ENCODE measurements at places on chromosomes 13 and 19.

DNA sequence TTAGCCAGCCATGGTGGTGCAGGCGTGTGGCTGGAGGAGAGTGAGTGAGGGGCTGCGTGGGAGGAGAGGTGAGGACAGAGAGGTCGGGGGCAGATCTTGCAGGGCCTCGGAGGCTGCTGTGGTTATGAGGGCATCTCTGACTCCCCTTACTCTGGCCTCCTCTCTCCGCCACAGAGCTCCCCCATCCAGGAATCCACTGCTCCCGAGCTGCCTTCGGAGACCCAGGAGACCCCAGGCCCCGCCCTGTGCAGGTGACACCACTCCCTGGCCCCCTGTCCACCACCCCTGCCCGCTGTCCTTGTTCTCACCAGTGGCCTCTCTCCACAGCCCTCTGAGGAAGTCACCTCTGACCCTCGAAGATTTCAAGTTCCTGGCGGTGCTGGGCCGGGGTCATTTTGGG lies 7.8 kb downstream of the PTGER1 start:
- DNase-seq = no peak

DNA sequence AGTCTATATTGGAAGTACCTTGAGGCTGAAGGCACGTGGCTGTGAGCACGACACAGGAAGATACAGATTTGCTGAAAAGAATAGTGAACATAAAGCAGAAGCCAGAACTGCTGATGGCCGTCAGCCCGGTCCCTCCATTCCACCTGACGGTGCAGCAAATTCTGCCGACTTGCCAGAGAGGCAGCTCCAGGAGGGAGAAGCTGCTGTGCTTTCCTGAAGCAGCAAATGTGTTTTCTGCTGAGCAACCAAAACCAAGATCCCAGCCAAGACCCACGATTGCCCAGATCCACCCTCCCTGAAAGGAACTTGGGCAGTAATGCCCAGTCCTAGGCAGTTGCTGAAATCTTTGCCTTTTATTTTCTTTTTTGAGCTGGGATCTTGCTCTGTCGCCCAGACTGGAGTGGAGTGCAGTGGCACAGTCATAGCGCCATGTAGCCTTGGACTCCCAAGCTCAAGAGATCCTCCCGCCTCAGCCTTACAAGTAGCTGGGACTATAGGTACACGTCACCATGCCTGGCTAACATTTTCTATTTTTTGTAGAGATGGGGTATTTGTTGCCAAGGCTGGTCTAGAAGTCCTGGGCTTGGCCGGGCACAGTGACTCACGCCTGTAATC lies 7.0 kb upstream of the RCN3 start:
- no peak for DNase-seq

DNA sequence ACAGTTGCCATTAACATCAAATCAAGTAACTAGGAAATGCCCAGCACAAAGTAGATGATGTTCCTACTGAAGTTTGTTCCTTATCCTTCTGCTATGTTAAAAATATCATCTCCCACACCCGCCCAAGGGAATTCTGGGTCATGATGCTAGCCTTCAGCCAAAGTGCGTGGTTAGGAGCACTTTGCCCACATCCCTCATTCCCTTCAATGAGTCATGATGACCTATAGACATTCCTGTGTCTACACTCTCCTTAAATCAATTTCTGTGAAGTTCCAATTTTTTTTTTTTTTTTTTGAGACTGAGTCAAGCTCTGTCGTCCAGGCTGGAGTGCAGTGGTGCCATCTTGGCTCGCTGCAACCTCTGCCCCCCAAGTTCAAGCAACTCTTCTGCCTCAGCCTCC lies 17.0 kb downstream of the RXFP2 start:
- DNase-seq = no peak

DNA sequence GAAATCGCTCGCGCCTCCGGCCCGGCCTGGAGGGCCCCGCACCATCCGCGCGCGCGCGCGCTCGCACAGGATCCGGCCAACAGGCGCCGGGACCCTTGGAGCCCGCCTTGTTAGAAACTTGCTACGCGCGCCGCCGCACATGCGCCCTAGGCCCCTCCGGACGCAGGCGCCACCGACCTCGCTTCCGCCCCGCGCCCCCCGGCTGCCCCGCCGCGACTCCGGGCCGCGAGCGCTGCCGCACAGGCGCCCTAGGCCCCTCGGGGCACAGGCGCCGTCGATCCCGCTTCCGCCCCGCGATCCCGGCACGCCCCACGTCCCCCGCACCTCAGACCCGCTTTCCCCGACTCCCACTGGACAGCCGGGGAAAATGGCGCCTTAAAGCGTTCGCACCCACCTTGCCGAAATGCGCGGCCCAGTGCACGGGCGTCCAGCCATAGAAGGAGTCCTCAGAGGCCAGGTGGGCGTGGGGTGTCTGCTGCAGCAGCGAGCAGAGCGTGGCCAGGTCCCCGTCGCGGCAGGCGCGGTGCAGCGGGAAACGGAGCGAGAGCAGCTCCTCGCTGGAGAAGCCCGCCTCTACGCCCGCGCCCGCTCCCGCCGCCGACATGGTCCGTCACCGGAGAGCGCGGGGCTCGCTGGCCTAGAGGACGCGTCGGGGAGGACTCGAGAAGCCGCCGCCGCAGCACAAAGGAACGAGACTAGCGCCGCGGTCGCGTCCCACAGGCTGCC lies 375 bp downstream of the ANKRD10 start:
- peak; percentile 83 for DNase-seq

DNA sequence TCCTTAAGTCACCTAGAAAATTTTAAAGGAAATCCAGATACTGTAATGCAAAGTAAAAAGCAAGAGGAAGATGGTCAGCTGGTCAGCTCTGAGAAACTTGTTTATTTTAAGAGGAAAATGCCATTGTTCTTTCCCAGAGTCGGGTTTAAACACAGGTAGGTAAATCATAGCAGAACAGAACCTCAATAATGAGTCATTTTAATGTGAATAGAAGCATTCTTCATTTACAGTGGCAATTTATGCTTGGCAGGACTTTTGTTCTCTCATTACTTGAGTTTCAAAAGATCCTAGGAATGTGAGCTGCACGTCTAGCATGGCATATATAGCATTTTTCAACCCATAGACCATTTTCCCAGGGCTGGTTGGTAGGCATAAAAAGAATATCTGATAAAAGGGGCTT lies 132.3 kb downstream of the LIG4 start:
- no peak for DNase-seq

GRCh38 chr19:17235971-17236777 lies 9.5 kb downstream of the NR2F6 start:
- DNase-seq = peak; percentile 73

DNA sequence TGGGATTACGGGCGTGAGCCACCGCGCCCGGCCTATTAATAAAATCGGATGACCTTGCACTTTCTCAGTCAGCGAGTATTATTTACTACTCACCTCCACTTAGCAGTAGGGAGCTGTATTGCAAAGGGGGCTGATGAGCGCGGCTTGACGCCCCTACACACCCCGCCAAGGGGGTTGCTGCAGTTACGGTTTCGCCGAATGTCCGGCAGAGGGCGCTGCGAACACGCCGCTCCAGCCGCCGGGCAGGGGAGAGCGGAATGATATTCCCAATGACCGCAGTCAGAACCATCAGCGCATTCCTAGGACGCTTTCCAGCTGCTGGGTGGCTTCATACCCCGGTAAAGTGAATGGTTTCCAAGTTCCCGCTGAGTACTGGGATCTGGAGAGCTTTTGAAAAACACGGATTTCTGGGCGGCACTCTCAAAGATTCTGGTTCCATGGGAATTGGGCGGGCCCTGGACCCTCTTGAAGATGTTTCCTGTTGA lies 30.0 kb upstream of the TPT1 start:
- peak; percentile 66 for DNase-seq

- DNase-seq = no peak
These were observed 4.6 kb upstream of the RFXAP start for GRCh38 chr13:36814465-36814864.

DNA sequence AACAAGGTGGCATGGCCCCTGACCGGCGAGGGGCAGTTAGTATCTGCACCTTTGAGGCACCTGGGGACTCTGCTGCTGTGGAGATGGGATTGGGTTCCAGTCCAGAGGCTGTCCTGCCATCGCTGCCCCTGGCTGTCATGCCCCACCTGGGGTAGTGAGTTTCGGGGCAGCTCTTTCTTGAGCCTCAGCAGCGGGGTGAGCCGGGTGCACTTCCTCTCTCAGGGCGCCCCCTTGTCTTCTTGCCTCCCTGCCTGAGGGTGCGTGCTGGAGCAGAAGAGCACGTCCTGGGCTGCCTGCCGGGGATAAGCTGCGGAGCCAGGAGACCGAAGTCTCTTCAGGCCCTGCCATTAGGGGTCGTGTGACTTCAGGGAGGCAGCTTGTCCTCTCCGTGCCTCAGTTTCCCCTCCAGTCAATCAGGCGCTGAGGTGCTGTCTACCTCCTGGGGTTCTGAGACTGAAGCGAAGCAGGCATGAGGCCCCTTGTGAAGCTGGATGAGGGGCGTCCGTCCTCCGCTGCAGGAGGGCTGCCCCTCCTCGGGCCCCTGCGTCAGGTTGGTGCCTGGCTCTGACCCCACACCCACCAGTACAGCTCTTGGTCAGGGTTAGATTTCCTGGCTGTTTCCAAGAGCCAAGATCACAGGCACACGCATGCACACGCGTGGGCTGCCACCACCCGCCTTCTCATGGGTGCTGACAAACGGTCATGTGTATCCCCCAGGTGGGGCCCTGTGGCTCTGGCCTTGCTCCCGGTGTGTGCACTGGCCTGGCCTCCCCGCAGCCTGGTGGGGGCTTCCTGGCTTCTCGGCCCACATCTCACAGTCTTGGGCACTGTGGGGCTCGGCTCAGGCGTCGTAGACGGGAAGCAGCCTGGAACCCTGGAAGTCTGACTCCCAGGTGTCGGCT lies 8.3 kb downstream of the GNA11 start:
- DNase-seq = no peak

GRCh38 chr19:588093-588740 lies 1.5 kb upstream of the HCN2 start:
- DNase-seq = peak; percentile 93

DNA sequence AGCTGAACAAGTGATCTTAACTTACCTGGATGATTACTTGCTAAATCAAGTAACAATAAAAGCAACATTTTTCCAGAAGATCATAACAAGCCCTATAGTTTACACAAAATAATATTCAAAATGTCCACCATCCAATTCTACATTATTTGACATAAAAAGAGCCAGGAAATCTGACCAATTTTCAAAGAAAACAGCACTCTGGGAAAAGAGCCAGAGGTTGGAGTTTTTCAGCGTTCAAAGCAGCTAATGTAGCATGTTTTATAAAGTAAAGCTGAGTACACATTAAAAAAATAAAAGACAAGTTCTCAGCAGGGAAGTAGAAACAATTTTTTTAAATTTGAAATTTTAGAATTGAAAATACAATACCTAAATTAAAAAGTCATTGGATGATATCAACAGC lies 62.6 kb downstream of the UFM1 start:
- no peak for DNase-seq

- DNase-seq = peak; percentile 18
These were observed 704 bp downstream of the ZNF814 start for GRCh38 chr19:57888107-57888559.

DNA sequence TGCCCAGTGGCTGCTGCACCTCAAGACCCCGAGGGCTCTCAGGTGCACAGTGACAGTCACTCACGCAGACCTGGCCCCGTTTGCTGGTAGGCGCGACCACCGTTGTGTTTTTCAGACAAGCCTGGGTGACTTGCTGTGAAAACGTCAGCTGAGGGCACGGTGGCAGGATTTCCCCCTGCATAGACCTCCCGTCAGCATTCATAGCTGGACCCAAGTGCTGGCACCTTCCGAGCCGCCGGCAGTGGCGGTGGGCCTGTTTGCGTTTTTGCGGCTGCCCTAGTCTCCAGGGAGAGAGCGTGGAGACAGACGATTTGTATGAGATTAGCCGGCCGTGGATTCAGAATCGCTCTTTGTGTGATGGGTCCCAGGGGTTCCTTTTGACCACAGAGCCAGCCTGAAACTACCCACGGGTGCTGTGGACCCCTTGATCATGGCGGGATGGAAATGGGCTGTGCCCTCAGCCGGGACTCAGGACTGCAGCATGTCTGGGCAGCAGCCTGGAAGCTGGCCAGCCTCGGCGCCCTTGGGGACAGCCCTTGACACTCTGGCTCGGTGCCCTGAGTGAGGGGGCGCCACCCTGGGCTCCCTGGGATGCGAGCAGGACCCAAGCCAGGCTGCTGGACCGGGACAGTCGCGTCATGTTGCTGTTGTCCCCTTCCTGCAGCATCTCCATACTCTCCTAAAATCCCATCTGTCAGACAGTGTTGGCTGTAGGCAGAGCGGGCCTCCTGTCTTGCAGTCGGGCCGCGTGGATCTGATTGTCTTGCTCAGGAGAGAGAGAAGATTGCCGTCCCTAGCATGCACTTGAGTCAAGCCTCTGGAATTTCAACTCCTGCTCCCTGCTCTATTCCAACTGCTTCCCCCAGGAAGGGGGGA lies 8.6 kb downstream of the KDM4B start:
- DNase-seq = no peak

- no peak for DNase-seq
These were observed 88.4 kb downstream of the RXFP2 start for GRCh38 chr13:31827707-31828106.

- DNase-seq = peak; percentile 64
These were observed 5.9 kb downstream of the RPL18A start for GRCh38 chr19:17865364-17866311.

DNA sequence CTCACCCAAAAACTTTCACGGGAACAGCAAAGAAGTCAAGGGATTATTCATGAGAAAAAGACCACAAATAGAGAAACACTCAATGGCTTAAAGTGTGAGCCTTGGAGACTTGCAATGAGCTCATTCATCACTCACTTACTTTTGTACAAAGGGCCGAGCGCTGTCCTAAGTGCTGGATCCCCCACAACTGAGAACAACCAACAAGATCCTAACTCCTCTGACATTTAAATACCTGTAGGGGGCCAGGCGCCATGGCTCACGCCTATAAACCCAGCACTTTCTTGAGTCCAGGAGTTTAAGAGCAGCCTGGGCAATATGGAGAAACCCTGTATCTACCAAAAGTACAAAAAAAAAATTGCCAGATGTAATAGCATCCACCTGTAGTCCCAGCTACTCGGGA lies 29.4 kb upstream of the ZNF507 start:
- peak; percentile 21 for DNase-seq

DNA sequence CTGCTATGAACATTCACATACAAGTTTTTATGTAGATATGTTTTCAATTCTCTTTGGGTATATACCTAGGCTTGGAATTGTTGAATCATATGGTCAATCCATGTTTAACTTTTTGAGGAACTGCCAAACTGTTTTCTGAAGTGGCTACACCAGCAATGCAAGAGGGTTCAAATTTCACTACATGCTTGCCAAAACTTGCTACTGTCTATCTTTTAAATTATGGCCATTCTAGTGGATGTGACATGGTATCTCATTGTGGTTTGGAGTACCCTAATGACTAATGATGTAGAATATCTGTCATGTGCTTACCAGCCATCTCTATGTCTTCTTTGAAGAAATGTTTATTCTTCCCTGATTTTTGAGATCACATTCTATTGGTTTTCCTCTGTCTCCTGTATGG lies 860.3 kb downstream of the DIAPH3 start:
- no peak for DNase-seq

DNA sequence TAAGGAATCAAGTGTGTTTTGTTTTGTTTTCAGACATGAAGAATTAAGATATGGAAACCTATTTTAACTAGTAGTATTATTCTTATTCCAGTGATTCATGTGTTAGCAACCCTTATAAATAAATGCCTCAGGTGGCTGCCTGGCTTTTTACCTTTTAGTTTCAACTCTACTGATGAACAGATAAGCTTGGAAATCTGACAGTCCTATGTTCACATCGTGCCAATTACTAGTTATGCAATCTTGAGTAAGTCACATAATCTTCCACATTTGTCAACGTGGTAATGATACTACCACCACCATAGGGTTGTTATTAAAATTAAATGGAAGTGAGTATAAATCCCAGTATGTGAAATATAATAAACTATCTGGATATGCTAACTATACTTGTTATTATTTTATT lies 64.3 kb downstream of the TBC1D4 start:
- no peak for DNase-seq

GRCh38 chr13:29914581-29914980 lies 64.2 kb upstream of the UBL3 start:
- DNase-seq = no peak
